Panc1 (cell line): ENCODE measurements at places on chromosomes 5 and 9. TPM values are rescaled to one million over a fixed set of nuclear protein-coding genes. Genes with fewer than 3 reads are reported as not detected.

GRCh38 chr5:96070622-96071225 lies 109.1 kb upstream of the ELL2 start:
- DNase-seq = no peak

DNA sequence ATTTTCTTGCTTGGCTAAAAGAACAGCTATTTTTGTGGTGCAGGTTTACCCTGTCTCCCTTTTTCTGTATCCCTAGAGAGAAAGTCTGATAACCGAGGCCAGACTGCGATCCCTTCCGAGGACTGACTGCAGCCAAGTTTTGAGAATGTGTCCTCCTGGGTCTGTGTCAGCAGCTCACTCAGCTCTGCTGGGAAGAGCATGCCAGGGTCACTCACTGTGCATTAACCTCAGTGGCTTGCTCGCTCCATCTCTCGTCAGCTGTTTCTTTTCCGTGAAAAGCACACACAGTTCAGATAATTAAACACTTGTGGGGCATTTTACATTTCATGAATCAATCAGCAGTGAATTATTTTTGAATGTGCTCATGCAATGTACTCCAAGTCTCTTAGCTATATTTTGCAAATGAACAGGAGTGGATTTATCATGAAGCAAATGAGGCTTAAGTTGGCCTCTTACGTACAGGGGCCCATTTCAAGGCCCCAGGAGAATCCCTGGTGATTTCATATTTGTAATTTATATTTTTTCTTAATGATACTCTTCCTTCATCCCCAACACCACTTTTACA lies 252.1 kb downstream of the SMARCA2 start:
- DNase-seq = no peak

DNA sequence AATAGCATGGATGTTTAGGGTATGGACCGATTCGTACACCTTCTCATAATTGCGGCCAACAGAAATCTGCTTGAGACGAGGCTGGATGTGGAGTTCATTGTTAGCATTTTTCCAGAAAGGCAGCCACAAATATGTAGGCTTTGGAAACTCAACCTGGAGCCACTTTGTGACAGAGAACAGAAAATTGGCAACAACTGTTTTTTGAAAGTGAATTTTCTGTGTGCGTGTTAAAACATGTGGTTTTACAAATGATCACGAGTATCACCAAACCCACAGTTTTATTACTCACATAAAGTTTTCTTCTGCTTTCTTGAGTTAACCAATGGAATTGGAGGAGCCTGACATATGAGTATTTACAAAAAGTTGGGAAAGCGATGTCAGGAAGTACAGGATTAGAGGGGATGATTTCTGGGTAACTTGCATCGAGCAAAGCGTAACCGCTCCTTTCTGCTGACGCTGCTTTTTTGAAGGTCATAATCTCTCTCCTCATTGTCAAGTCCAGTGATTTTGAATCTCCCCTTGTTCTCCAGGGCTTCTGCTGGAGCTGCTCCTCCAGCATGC lies 138.5 kb upstream of the TAF11L2 start:
- DNase-seq = no peak

DNA sequence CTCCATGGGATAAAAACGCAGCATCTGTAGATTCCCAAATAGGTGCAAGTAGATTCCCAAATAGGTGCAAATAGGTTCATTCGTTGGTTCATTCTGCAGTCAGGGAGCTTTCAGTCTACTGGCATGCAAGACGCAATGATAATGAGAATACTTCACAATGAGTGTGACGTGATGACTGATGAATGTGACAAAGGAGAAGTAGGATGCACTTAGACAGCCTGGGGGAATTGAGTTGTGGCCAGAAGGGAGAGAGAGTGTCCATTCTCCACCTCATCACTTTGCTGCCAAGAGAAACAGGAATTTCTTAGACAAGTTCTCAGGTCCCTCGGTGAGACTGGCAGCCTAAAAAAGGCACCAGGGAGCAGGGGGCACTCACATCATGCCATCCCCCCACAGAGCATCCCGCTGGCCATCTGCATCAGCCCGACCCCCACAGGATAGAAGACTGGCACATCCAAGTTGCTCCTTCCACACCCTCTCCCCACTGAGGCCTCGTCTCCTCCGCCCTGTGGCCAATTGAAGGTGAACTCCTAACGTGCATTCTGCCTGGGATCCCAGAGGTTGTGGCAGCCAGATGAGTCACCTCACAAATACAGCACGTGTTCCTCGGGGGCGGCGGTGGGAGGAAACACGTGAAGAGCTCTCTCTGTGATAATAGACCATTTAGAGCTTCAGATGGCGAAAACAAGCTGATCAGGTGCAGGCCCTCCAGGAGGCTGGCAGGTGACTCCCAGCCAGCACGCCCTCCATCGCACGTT lies 19.9 kb upstream of the KCNIP1 start:
- no peak for DNase-seq

- no peak for DNase-seq
These were observed 71.1 kb downstream of the LPAR1 start for GRCh38 chr9:110967196-110967595.

- no peak for DNase-seq
These were observed 15.3 kb downstream of the C9orf152 start for GRCh38 chr9:110192531-110193261.

DNA sequence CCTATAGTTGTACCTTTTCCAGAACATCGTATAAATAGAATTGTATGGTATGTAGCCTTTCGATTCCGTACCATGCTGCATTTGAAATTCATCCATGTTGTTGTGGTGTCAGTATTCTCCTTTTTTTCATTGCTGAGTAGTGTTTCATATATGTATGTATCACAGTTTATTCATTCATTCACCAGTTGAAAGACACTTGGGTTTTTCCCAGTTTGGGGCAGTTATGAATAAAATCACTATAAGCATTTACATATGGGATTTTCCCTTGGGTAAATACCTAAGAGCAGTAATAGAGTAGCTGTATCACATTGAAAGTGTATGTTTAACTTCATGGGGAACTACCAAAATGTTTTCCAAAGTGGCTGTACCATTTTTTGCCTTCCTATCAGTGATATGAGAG lies 16.1 kb upstream of the FKTN start:
- no peak for DNase-seq

Gene TIMD4
- total RNA-seq = not detected

DNA sequence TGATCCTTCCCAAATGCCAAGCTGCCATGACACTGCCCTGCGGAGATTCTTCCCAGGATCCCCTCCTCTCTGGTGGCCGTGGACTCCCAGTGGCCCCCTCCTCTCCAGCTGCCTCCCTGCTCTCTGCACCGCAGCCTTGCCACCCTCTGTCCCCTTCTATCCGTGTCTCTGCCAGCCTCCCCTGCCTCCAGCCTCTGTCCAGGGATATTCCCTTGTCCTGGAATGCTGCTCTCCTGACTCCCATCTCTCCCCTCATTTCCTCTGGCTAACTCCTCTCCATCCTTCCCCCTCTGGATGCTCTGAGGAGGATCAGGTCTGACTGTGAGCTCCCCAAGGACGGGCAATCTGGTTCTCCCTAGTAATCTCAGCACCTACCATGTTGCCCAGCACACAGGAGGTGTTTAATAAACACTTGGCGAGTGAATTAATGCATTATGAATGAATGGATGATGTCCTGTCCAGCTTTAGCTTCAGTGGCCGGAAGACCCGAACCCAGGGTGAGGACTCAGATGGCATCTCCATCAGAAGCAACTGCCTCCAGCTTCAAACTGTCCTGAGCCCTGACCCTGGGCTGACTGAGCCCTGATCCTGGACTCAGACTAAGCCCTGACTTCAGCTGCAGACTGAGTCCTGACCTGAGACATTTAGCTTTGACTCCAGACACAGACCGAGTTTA lies 7.5 kb upstream of the CRB2 start:
- no peak for DNase-seq

GRCh38 chr9:90301277-90301653 lies 341.4 kb downstream of the DIRAS2 start:
- peak; percentile 48 for DNase-seq

DNA sequence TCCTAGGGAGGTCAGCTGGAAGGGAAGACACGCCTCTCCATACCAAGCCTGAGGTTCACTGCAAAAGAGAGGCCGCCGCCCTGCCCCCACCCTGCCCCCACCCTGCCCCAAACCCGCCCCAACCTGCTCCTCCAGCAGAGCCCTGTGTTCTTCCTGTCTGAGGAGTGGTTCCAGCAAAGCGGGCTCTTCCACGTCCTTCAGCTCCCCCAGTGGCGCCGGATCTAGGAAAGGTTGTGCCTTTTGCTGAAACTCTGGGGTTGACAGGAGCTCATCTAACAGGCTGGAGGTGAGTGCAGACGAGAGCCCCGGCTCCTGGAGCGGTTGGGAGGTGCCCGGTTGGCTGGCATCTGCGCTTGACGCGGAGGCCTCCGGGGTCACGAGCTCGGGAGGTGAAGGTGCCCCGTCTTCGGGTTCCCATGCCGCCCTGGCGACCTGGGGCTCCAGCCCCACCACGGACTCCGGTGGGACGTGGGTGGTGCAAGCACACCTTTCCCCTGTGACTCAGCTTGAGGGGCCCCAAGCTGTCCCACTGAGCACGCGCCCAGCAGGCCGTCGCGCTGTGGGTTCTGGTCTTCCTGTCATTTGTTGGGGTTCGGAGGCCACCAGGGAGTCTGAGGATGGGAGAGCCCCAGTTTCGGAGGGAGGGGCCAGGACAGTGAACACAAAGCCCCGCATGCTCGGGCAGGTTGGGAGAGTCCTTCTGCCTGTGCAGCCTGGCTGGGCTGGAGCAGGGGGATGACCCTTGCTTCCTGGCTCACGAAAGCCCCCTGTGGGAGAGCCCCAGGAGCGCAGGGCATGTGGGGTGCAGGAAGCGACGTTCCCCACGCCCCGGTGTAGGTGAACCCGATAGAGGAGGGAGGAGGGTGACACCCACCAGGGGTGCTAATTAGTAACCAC lies 1467.1 kb downstream of the FOXD4L5 start:
- DNase-seq = no peak

- no peak for DNase-seq
These were observed 138.8 kb upstream of the WWC1 start for GRCh38 chr5:168152660-168153059.

DNA sequence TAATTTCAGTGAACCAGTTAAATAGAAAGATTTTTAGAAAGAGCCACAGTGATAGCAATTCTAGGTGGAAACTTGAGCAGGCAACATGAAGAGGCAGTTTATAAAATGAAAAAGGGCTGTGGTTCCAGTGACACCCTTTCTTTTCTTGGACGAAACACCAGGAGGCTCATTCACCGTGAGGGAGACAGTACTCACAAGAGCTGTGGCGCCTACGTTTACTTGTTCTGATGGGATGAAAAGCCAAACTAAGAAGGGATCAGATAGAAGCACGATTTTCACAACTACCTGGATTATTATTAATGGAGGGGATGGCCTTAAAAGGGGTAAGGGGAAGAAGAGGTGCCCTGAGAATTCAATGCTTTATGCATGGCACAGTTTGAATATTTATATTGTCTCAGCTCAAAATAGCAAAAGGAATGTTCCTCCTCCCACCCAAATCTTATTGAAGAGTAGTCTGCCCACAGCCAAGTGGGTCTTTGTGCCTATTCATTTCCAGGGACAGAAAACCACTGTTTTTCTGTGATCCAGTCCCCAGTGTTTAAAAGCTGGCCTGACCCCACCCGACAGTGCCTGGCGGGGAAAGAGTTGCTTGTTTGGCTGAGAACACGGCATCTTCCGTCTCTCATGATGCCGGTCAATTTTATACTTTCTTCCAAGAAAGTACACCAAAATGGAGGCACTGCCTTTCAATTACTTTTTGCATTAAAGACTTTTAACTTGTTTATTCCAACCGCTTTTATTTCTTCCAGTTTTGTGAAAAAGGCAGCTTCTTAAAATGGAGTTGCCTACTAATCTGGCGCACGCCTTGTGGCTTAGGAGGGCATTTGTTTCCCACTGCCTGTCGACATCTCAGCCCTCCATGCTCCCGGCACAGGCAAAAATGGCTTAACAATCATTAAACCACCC lies 51.9 kb downstream of the HABP4 start:
- DNase-seq = no peak

DNA sequence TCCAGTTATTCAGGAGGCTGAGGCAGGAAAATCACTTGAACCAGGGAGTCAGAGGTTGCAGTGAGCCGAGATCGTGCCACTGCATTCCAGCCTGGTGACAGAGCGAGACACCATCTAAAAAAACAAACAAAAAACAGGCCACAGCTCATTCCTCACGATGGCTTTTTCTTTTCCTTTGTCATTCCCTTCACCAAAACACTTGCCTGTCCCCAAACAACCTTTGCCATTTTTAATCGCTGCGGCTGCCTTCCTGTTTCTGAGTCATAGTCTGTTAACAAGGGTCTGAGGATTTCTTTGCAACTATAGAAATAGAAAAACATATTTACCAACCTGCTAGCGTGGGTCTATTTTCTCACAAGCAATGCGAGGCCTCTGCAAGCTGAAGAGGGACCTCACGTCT lies 123.0 kb upstream of the FSTL4 start:
- DNase-seq = no peak

Gene MCTP1
- 39.8 TPM for total RNA-seq

GRCh38 chr9:111916234-111916645 lies 19.6 kb downstream of the UGCG start:
- DNase-seq = no peak

Gene PCDH12
- not detected for total RNA-seq

DNA sequence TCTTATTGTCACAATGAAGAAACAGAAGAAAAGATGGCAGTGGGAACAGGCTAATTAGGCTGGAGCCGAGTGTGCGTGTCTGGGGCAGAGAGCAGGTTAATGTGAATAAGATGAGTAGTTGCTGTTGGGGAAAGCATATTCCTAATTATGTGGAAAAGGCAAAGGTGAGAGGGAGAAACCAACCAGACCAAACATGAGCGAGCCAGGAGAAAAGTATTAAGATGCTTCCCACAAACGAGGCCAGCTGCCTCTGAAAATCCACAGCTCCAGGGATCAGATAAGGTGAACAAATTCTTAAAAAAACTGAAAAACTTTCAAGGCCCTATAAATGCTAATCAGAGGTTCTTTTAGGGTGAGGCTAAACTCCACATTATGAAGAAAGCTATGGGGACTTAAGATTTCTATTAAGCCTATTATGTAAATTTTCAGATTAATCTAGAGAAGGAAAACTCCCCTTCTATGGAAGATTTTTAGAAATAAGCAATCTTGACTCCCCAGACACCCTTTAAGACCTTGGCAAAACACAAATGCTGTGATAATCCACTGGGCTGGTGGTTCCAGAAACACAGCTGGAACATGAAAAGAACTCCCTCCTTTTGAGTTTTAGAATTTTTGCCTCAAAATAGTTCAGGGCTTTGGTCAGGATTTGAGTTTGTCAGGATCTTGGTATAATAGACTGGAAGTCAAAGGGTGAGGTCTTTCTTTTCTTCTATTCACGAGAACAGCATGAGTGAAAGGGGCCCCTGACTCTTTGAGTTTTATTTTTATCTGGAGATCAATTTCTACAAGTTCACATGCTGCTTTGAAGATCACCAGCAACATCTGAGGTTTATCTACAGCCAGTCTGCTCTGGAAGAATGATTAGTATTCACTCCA lies 238.1 kb downstream of the SPOCK1 start:
- no peak for DNase-seq

DNA sequence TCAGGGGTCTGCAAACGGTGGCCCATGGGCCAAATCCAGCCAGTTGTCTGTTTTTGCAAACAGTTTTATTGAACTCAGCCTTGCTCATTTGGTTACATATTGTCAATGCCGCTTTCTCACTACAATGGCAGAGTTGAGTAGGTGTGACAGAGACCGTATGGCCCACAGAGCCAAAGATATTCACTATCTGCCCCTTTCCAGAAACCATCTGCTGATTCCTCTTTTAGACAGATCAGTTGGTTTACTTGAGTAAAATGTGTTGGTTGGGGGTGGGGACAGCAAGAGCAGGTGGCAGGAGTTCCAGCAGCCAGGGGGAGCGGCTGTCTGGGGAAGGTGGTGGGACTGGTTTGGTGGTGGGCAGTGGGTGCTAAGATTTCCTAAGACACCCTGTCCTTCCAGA lies 54.8 kb downstream of the COL27A1 start:
- no peak for DNase-seq
